CD4-positive, alpha-beta T cell treated with Interleukin-4 for 4 hours (primary cell): ENCODE measurements at places on chromosomes 6 and 20.

GRCh38 chr6:31681135-31681671 lies 336 bp upstream of the LY6G5C start:
- DNase-seq: no peak

- no peak for DNase-seq
Observed at GRCh38 chr6:148907573-148907972, 160.7 kb downstream of the UST start.

- peak; percentile 36 for DNase-seq
Observed at GRCh38 chr6:79713701-79714322, 82.7 kb downstream of the SH3BGRL2 start.

- DNase-seq: no peak
Observed at GRCh38 chr20:49573900-49574416, 6.0 kb upstream of the PTGIS start.

DNA sequence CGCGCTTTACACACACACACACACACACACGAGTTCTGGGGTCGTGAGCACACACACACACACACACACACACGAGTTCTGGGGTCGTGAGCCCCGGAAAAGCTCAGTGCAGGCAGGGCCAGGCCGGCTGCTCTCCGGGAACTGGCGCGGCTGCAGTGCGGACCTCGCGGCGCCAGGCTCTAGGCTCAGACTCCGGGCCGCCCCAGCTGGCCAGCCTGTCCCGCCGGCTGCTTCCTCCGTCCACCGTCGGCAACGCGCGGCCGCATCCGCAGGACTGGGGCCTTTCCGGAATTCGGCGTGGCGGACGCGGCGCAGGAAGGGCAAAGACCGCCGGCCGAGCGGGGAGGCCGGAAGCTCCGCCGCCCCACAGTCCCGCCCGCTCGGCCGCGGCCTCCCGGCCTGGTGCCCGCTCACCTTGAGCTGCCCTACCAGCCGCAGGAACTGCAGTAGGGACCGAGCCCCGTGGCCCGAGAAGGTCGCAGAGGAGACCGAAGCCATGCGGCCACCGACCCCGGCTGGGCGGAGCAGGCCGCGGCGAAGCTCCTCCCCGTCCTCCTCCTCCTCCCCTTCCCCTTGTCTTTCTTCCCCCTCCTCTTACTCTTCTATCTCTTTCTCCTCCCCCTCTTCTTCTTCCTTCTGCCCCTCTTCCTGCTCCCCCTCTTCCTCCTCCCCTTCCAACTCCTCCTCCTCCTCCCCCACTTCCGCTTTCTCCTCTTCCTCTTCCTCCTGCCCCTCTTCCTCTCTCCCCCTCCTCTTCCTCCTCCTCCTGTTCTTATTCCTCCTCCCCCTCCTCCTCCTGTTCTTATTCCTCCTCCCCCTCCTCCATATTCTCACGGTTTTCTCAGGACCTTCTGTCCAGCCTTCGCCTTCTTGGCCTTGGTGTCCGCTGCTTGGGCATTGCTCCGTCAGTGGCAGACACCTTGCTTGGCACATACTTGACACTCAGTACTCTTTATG lies at the start of gene HDDC2:
Gene HDDC2, minus strand, starts transcription at position 533 of the 957 bp plus-strand sequence. Its CDS starts 35 bp downstream, at position 498.
- peak; percentile 13 for DNase-seq

GRCh38 chr20:61493798-61494305 lies 241.8 kb downstream of the CDH4 start:
- DNase-seq: no peak

- no peak for DNase-seq
Observed at GRCh38 chr6:151389618-151390275, 1.6 kb downstream of the ZBTB2 start.

DNA sequence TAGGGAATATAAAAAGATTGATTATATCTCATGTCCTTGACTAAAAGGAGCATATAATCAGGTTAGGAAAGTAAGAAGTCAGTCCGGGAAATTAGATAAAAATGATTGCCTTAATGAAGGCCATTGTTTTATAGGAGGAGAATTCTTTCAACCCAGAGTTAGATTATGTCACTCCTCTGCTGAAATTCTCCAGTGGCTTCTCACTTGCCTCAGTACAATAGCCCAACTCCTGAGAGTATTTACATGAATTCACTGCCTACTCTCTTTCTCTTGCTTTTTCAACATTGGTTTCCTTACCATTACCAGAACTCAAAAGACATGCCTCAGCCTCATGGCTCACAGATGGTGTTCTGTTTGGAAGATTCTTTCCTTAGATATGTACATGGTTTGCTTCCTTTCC lies 114.9 kb downstream of the EPHA7 start:
- no peak for DNase-seq

DNA sequence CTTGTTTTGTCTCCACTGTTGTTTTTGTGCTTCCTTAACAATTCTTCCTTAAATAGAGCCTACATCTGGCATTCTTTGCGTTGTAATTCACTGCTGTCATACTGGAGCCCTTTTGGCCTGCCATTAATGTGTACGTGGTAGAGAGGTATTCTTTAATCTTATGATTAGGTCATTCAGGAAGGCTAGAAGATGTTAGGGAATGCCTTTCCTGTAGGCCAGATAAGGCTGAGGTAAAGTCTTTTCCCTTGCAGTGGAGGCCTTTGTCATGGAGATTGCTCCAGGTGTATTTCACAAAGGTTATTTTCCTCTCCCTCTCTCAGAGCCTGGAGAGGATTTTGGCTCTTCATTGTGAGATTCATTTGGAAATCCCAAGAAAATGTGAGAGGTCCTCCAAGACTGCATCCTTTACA lies 146.9 kb downstream of the FUT9 start:
- no peak for DNase-seq

- no peak for DNase-seq
Observed at GRCh38 chr6:160679402-160679769, 15.3 kb upstream of the LPA start.

- no peak for DNase-seq
Observed at GRCh38 chr20:10105046-10105445, 70.3 kb downstream of the ANKEF1 start.

GRCh38 chr20:44224637-44225036 lies 14.1 kb upstream of the OSER1 start:
- no peak for DNase-seq

GRCh38 chr6:150142670-150143515 lies at the start of gene PPP1R14C:
Gene PPP1R14C (plus strand): TSS chr6:150143044. CDS start chr6:150143193, 149 bp downstream.
- no peak for DNase-seq

DNA sequence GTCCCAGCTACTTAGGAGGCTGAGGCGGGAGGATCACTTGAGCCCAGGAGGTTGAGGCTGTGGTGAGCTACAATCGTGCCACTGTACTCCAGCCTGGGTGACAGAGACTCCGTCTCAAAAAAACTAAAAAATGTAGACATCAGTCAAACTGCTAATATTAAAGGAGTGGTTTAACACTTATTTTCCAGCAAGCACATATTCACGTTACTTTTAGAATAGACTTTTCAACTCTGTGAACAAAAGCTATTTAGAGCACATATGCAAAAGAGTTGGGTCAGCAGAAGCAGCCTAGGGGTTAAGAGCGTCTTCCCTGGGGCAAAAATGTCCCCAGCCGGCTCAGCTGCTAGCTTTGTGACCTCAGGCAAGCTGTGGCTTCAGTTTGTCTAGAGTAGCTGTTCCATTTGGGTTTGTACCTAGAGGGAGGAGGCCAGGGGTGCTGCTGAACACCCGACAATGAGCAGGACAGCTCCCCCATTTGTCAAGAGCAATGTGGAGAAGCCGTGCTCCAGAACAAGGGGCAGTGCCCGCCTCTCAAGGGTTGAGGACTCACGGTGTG lies 62.5 kb upstream of the PTGIS start:
- DNase-seq: no peak

GRCh38 chr6:116556814-116557415 lies 3.4 kb downstream of the CALHM4 start:
- DNase-seq: no peak

- DNase-seq: no peak
Observed at GRCh38 chr6:15654250-15654649, 8.6 kb downstream of the DTNBP1 start.

GRCh38 chr6:56047931-56048540 lies 172.6 kb upstream of the BMP5 start:
- DNase-seq: no peak

DNA sequence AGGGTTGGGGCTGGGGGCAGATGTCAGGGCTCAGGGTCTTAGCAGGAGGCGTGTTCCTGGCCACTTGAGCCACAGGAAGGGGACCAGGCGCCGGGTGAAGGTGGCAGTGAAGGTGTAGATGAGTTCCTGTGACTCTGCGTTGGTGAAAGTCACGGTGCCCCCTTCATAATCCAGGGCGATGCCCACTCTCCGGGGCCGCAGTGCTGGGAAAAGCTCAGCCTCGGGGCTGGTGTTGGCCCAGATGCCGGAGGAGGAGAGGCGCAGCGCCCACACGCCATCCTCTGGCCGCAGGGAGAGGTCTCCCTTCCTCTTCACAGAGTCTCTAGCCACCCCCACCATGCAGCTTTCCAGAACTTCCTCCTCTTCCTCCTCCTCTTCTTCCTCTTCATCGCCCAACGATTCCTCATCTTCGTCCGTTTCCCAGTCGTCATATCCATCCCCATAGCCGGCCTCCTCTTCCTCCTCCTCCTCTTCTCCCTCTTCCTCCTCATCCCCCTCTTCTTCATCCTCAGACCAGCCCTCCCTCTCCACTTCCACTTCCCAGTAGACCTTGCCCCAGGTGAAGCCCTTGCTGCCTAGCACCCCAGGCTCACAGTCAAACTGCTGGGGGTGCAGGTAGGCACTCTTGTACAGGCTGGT lies 22.6 kb downstream of the TRIM15 start:
- no peak for DNase-seq

- no peak for DNase-seq
Observed at GRCh38 chr20:54515793-54516628, 40.6 kb downstream of the DOK5 start.

DNA sequence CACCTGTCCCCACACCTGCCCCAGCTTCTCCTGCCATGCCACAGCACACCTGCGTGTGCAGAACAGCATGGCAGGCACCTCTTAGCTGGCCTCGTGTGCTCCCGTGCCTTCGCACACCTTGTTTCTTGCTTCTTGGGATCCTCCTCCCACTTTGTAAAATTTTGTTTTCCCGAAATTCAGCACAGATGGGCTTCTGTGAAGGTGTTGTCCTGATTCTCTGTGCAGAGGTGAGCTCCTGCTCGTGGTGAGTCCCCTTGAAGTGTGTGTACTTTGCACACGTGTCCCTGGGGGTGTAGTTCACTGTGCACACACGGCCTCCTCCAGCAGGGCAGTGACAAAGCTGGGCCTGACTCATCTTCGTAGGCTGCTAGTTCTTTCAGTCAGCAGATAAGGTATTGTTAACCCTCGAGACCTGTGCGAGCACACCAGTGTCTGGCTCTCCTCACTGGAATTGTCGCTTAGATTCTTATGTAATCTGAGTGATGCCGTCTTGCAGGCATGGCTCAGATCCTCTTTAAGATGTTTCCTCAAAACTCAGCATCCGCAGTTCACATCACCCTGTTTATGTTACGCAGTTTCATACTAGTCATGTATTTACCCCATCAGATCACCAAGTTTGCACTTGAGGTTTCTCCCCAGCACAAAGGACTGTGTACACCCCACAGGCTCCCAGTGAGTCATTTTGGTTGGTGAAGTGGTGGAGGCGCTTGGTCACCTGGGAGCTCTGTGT lies 77.7 kb downstream of the CDYL start:
- DNase-seq: no peak

DNA sequence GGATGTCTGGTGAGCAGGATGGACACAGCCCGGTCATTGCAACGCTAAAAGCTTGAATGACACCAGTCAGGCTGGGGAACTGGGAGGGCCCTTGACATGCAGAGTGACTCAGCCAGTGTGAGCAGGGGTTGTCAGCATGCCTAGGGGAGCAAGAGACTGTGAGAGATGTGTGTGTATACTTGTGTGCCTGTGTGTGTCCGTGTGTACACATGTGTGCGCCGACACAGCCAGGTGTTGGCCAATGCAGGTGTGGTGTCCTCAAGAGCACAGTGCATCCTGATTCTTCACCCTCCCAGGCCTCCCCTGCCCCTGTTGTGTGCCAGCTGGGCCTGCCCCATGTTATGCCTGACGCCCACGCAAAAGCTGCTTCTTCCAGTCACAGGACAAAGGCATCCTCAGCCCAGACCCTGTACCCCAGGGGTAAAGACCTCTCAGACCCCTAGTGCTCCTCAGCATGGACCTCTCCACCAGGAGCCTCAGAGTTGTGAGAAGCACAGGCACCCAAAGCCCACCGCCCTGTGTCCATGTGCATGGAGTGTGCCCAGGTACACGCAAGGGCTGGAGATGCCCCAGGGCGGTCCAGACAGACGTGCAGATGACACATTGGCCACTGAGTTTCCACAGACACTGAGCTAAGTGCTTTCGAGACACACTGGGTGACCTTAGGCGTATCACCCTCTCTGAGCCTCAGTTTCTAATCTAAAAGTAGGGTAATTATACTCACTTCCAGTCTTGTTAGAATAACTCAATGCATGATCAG lies 16.6 kb downstream of the NRSN2 start:
- no peak for DNase-seq

- no peak for DNase-seq
Observed at GRCh38 chr6:96786336-96786735, 50.9 kb downstream of the GPR63 start.

- DNase-seq: no peak
Observed at GRCh38 chr6:36793913-36794712, 45.1 kb downstream of the CPNE5 start.

- DNase-seq: peak; percentile 66
Observed at GRCh38 chr6:149211046-149211571, 106.4 kb upstream of the TAB2 start.

GRCh38 chr20:8118039-8118438 lies 14.0 kb upstream of the PLCB1 start:
- no peak for DNase-seq

- DNase-seq: peak; percentile 79
Observed at GRCh38 chr20:3768342-3769130, 983 bp upstream of the ADISSP start.

GRCh38 chr6:128238225-128238624 lies 282.2 kb downstream of the PTPRK start:
- DNase-seq: no peak

DNA sequence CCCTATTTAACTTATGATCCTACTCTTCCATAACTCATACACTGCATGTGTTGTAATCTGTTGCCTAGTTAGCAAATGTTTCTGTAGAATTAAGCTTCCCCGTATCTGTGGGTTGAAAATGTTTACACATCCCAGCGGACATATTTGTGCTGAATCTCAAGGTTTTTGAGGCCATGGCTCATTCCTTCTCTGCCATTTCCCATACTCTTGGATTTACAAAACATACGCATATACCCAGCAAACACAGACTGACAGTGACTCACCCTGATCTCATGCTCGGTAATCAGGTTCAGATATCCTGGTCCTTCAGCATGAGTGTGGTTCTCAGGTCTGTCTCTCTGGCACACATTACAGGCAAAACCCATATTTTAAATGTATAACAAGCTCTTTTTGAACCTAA lies 58.7 kb downstream of the AGPAT4 start:
- DNase-seq: no peak

- DNase-seq: no peak
Observed at GRCh38 chr6:3326184-3326971, 67.6 kb downstream of the PSMG4 start.

DNA sequence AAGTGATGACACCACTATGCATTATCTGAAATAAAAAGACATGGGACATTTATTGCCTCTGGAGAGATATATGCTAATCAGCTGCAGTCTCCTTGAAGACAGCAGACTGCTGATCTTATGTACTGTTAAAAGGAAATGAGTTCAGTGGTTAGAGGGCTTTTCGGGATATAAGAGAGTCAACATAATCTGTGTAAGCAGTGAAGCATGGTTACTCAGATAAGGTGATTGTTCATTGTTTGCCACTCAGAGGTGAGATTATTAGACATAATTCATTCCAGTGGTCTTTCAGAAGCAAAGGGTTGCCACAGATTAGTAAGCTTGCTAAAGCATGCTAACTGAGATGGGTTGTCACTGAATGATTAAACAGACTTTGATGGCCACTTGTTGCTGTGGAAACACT lies 1450.7 kb upstream of the ADGRB3 start:
- DNase-seq: no peak
